ENCODE measurements at places on chromosomes 2 and 18.

GRCh38 chr2:98868548-98869271 lies 67.3 kb downstream of the CRACDL start:
- DNase-seq = no peak

DNA sequence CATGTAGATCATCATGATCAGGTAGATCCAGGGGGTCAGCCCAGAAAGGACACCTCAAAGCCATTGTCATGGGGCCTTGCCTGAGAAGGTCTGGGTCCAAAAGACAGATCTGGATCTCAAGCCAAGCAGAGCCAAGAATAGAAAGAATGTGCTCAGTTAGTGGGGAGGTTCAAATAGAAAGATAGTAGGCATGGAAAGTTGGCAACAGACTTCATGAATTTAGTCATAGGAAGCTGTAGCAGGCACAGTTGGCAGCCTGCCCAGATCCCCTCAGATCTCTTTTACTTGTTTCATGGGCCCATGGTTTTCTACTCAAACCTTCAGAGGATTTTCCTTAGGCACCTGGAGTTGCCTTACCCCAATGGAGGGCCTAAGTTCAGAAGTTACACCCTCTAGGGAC lies 767.0 kb downstream of the SLC4A3 start:
- peak; percentile 58 for DNase-seq

DNA sequence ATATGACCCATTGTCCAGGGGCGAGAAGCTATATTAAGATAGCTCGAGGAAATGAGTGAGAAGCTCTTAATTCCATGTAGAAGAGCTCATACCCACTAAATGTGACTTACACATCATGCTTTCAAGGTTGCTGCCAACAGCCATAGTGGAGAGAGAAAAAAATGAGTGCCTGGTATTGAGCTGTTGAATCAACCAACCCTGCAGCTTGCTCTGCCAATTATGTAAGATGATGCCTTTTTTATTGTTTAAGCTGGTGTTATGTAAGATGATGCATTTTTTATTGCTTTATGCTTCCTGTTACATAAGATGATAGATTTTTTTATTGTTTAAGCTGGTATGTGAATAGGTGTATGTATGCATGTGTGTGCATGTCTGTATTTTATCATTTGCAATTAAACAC lies 228.2 kb downstream of the CCDC178 start:
- DNase-seq = no peak

DNA sequence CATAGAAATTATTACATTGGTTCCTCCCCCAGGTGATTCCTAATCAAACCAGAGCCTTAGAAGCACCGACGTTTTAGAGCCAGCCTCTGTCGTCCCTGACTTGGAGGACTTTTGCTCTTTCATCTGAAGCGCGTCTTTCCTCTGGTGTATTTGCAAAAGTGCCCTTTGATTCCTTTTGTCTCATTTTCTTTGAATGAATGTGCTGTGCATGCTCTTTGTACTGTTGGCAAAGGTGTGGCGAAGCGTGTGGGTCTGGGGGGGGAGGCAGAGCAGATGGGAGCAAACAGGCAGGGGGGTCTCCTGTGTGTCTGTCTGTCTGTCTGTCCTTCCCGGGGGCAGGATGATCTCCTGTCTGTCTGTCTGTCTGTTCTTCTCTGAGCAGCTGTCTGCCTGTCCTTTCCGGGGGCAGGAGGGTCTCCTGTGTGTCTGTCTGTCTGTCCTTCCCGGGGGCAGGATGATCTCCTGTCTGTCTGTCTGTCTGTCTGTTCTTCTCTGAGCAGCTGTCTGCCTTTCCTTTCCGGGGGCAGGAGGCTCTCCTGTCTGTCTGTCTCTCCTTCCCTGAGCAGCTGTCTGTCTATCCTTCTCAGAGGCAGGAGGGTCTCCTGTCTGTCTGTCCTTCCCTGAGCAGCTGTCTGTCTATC lies 205.5 kb upstream of the MYT1L start:
- DNase-seq = no peak

- no peak for DNase-seq
These were observed 372.4 kb upstream of the SALL3 start for GRCh38 chr18:78607221-78607620.

- no peak for DNase-seq
These were observed 48.7 kb downstream of the NETO1 start for GRCh38 chr18:72819050-72819449.

GRCh38 chr2:2641541-2642410 lies 310.7 kb upstream of the MYT1L start:
- DNase-seq = peak; percentile 78

DNA sequence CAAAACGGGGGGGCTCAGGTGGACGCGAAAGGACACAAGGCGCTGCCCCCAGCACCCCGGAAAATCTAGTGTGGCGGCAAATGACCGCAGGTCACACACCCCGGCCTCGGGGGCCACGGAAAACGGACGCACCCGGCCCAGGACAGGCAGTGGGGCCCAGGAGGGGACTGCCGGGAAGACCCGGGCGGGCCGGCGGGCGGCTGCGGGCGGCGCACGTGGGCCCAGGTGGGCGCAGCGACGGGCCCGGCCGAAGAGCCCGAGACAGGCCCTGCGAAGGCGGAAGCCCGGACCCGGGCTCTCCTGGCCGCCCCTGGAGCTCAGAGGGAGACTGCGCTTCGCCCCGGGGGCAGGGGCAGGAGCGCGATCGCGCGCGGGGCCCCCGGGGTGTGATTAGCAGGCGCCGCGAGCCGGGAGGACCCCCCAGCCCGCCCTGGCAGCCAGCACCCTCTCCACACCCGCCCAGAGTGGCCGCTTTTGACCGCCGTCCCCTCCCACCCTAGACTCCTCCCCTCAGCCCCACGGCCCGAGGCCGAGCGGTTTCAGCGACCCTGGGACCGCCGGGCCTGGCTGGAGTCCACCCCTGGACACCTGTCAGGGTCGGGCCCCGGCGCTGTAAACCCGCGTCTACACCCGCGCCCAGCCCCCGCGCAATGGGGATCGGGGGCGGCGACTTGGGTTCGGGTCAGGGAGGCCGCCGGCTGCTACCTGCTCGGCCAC lies 773 bp downstream of the MBP start:
- no peak for DNase-seq

GRCh38 chr2:130805613-130806012 lies 31.1 kb upstream of the ARHGEF4 start:
- DNase-seq = no peak

DNA sequence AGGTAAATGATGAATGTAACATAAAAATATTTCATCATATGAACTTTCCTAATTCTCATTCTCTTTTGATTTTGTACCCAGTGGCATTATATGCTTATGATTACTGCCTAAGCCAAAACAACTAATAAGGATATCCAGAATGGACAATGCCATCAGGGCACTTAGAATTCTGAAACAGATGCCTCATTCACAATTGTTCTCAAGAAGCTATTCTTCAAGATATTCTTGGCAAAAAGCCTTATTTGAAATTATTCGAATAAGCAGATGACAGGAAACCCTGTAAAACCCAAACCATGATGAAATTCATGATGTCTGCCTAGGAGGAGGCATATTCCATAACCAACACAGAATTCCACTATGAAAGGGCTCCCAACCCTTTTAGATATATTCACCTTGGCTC lies 353.2 kb upstream of the TRIB2 start:
- DNase-seq = no peak

DNA sequence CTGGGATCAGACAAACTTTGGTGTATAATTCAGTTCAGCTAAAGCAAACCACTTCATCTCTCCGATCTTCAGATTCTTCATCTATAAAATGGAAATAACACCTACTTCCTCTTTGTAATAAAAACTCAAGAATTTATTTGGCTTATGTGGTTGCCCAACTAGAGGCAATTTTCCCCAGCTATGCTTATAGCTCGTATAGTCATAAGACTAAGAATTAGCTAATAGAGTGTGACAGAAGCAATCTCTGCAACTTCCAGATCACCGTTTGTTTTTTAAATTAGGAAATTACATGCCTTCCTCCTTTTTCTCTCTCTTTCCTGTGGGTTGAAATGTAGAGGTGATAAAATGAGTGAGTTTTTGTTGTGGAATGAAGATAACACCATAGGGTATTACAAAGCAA lies 35.3 kb upstream of the KCNF1 start:
- no peak for DNase-seq

- no peak for DNase-seq
These were observed 97.1 kb downstream of the AQP4 start for GRCh38 chr18:26768385-26768784.

DNA sequence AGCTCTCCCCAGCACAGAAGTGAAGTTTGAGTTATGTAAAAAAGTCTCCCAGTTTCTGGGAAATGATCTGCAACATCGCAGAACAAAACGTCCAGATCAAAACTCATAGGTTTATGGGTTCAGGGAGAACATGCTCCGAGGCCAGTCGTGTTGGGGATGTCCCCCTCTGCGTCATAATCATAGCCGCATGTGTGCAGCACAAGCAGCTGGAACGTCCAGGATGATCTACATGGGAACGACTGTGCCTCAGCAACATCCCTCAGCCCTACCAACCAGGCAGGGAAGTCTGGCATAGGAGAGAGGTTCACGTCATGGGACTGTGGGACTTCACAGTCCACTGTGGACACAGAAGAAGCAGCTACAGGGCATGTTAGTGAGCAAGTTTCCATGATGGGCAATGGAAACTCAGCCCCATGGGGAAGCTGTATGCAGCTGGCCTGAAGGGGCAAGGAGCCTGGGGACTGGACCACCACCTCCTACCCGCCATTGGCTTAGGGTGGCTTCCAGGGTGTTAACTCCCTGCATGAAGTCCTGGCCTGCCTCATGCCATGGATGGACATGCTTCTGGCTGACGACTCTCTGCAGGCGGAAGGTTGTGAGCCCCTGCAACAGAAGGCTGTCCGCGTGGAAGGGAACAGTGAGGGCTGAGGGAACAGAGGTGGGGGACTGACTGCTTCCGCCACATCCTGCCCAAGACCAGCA lies 96.9 kb downstream of the COPS8 start:
- no peak for DNase-seq

DNA sequence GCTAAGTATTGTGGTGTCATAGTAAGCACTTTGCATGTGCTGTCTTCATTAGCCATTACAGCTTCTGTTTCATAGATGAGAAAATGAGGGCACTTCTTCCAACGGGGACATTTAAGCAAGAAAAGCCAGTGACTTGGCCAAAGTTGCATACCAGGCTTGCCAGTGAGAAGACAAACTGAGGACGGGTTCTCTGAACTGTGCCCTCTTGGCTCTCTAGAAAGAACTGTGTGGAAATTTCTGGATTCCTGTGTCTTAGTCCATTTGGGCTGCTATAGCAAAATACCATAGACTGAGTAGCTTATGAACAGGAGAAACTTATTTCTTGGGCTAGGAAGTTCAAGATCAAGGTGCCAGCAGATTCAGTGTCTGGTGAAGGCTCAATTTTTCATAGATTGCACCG lies 13.3 kb downstream of the CTIF start:
- no peak for DNase-seq

GRCh38 chr2:127630096-127630863 lies 15.7 kb upstream of the GPR17 start:
- DNase-seq = no peak

DNA sequence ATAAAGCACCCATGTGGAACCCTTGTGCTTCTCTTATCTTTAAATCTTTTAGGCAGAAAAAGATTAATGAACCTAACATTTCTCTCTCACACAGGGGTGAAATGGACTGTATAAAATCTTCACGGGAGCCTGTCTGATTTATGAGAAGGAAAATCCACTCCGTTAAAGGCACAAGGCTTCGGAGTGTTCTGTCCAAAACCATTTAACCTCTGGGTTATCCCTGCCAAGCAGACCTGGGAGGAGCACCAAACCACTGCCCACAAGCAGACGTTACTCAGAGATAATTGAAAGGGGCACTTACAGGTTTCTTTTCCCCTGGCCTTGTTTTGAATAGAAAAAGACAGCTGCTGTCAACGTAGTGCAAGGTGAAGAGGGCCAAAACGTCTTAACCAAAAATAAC lies 184.4 kb upstream of the DOK6 start:
- no peak for DNase-seq

DNA sequence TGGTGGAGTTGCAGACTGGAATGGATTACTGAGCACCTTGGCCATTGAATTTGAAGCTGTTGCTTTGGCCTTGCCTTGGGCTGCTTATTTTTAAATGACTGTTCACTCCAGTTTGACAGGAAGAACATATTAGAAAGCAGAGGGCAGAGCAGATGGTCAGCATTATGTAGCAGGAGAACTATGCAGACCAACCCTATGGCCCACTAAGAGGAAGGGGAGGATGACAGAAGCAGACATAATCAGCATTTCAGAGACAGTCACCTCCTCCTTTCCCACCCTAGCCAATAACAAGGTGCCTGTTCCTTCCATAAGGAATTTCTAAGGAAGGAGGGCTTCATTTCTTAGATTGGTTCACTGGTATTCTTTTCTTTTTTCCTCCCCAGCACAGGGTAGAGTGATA lies 2.4 kb downstream of the CHRNA1 start:
- DNase-seq = no peak

DNA sequence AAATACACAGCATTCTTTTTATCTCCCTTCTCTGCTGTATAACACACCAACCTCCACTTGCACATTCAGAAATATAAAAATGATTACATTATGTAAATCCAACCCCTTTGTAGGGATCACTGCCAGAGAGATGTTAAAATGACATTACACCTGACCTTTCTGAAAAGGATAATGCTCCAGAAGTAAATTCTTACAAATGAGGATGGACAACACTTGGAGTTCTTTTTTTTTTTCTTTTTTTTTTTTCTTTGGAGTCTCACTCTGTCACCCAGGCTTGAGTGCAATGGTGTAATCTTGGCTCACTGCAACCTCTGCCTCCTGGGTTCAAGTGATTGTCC lies 20.3 kb upstream of the AGFG1 start:
- DNase-seq = no peak

DNA sequence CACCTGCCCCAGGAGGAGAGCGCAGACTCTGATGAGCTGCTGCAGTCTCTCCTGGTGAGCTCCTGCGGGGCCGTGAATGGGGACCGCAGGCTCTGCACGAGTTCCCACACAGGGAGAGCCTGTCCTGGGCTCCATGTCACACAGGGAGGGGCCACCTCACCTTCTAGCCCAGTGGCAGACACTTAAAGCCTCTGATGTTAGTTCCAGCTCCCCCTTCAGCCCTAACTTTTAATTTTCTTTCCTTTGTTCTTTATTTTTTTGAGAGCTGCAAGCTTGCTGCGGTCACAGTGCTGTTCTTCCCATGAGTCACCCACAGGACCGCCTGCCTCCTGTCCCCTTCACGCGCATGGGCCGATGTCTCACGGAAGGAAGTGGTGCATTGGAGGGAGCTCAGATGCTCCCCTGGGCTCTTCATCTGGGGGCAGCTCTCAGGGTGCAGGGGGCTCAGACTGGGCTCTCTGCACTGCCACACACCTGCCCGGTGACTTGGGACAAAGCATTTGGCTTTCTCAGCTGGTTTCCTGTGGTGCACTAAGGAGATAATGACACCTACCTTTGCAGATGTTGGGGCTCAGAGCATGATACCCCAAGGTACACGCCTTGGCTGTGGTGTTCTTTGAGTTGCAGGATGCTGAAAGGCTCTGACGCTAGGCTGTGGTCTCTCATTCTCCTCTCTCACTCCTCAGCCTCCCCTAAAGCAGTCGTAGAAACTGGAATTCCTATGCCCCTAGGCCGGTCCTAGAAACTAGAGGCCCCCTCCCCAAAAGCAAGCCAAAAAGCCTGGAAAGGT lies 37.2 kb upstream of the PXDN start:
- DNase-seq = no peak
